ENCODE measurements at places on chromosomes 3 and 15.

DNA sequence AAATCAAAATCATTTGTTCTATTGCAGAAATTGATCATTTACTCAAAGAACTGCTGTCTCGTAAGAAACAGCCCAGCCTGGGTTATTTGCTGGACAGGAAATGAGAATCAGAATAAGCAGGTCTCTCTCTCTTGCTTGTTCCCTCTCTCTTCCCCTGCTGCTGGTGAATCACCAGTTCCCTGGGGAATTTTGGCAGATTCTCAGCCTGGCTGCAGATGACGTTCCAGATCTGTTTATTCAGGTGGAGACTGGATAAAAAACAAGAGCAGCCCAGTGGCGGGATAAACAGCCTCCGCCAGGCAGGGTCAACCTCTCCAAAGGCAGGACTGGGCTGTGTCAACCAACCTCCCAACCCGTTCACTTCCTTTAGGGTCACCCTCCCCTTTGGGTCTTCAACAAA, 72.1 kb downstream of the LRIG1 start:
- no peak for DNase-seq

- no peak for DNase-seq
Observed at GRCh38 chr3:48595075-48595525, at the start of gene COL7A1. TSS of gene COL7A1 (minus strand) at chr3:48595329. CDS start at chr3:48595159, 170 bp downstream.

GRCh38 chr3:30354972-30355371, 251.4 kb upstream of the TGFBR2 start:
- no peak for DNase-seq

DNA sequence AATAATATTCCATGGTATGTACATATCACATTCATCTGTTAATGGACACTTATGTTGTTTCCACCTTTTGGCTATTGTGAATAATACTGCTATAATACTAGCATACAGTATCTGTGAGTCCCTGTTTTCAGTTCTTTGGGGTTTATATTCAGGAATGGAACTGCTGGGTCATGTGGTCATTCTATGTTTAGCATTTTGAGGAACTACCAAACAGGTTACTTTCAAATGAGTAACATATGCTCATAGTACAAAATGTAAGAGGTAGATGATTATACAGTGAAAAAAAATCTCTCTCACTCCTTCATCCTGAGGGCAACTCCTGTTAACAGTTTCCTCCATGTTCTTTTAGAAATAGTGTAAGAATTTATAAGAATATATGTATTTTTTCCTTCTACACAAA, 162.2 kb downstream of the PLD1 start:
- DNase-seq: no peak

DNA sequence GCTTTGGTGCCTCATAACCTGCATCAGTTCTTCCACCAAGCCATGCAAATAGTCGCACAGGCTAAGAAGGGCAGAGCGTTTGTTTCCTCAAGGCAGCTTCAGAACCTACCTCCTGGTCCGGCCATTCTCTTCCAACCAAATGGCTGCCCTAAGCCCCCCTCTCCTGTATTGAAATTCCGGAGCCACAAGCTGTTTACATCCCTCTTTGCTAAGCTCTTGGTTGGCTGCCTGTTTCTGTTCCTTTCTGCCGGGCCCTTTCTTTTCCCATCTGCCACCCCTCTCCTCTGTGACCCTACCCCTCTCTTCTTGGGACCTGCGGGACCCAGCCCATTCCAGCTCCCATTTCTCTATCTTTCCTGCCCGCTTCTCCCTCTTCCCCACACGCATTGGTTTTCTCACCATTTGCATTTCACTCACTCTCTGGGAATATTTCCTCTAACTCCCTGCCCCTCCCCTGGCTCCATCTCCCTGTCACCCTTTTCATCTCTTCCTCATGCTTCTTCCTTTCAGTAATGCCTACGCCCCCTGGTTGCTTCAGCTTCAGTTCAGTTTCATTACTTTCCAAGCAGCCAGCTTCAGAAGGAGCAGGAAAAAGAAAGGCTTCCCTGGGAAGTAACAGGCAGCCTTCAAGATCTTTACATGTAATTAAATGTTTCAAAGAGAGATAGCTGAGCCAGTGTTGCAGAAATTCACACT, 113.5 kb downstream of the RAB11A start:
- DNase-seq: no peak

GRCh38 chr3:43036621-43037423, 57.7 kb downstream of the GASK1A start:
- no peak for DNase-seq

DNA sequence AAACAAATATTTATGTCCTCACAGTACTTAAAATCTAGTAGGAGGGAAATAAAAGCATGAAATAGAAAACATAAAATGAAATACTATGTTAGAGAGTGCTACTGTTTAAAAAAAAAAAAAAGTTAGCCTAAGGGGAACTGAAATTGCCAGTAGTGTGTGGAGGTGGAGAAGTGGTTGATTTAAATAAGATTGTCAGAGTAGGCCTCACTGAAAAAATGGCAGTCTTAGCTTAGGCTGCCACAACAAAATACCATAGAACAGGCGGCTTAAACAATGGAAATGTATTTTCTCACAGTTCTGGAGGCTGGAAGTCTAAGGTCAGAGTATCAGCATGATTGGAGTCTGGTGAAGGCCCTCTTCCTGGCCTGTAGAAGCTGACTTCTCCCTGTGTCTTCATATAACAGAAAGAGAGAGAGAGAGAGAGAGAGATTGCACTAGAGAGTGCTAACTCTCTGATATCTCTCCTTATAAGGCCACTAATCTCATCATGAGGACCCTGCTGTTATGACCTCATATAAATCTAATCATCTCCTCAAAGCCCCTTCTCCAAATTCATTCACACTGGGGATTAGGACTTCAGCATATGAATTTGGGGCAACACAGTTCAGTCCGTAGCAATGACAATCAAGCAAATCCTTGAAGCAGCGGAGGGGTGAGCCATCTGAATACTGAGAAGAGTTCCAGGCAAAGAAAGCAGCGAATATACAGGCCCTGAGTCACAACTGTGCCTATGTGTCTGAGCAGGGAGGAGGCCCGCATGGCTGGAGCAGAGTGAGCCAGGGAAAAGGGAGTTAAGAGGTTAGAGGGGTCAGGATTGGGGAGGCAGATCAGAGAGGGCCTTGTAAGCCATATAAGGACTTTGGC, 23.6 kb upstream of the LRRC34 start:
- no peak for DNase-seq

DNA sequence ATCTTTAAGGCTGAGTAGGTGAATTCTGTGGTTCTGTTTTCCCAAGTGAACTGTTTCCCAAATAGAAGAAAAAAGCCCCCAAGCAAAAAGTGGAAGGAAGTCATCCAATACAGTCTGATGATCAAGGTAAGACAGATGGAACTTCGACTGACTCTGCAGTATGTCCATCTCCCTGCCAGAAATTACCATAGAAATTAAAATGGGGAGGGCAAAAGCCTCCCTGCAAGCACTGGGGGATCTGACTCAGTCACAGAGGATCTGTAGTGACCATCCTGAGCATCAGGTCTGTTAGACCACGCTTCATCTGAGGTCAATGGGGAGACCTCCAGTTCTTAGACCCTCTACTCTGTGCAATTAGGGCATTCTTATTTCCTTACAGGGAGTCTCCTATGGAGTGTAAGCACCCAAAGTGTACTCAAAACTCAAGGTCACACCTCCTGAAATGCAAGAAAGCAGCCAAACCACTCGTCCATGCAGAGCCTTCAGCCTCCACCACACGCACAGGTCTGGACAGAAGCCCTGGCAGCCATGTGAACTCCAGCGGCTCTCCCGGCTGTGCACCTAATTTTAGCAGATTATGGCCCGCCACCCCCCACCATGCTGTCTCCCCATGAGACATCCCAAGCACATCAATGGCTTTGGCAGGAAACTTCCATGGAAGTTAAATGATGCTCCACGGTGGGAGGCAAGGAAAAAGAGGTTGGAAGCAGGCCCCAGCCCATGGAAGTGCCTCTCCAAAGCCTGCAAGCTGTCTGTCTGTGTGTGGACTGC, 348.7 kb downstream of the NTRK3 start:
- no peak for DNase-seq

DNA sequence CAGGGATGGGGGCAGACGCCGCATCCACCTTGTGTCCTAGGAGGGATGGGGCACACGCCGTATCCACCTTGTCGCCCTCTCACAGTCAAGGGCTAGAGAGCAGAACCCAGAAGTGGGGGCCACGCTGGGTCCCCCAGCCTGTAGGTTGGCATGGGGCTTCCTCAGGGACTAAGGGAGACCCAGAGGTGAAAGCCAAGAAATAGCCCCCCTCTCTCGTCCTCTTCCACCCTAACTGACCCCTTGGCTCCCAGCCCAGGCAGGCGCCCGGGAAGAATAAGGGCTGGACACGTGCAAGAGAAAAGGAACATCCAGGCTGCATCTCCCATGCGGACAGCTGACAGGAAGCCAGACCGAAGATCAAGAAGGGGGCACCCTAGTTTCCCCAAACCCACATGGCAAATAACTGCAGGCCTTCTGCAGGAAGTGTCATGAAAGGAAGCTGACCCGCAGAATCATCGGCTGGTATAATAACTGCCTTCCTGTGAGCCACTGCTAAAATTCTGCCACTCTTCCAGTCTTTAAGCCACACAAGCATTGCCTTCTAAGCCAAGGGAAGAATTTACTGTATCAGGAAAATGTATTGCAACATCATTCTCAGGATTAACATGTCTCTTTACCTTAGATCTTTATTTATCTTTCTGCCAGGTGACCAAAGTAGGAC, 38.5 kb upstream of the TFRC start:
- no peak for DNase-seq

DNA sequence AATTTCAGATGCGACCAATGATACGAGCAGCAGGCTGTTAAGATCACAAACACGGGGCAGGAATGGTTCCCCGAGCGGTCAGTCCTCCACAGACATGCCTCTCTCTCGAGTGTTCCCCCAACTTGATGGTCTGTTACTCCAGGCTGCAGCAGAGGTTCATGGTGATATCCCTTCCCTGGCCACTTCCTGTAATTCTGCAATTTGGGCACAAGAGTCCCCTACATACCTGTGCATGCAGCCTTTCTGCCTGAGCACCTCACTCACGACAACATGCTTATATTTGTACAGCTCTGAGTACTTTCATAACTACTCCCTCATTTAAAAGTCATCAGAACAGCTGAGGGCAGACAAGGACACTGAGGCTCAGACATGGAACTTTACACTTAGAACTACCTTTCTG, 408.1 kb upstream of the NR2F2 start:
- DNase-seq: no peak

DNA sequence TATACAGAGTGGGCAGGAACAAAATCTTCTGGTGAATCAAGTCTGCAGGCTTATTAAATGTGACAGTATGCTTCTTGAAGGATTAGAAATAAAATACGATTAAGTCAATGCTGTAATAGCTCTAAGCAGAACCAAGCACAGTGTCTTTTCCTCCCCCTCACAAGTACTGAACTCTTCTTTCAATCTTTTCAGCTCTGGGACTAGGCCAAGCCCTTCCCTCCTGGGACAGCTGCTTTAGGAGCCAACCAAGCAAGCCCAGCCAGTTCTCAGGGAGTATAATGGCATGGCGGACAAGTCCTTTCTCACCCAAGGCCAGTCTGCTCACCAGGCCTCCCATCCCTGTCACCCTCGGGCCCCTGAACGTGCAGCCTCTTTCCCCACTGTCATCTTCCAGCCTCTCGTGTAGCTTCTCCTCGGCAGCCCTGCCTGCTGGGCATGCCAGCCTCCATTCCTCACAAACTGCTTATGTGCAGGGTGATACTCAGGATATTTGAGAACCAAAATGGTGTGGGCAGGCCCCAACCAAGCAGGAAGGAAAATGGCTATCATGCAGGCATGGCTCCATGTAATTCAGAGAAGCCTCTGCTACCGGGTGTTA, 8.4 kb upstream of the PPP1R2 start:
- DNase-seq: no peak

DNA sequence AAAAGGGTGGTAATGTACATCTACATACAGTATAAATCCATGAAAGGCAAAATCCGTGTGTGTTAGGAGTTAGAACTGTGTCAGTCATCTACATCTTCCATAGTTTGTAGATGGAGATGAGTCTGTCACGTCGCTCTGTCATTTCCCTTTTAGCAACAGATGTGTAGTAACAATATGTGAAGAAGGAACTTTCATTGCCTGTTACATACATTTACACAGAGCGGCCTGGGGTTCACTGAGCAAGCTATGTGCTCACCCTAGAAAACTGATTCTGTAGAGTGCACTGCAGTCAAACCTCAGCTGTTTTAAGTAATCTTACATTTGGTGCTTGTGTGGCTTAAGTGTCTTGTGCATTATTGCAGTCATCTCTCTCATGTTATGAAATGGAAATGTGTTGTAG, 41.6 kb upstream of the AP3B2 start:
- no peak for DNase-seq

DNA sequence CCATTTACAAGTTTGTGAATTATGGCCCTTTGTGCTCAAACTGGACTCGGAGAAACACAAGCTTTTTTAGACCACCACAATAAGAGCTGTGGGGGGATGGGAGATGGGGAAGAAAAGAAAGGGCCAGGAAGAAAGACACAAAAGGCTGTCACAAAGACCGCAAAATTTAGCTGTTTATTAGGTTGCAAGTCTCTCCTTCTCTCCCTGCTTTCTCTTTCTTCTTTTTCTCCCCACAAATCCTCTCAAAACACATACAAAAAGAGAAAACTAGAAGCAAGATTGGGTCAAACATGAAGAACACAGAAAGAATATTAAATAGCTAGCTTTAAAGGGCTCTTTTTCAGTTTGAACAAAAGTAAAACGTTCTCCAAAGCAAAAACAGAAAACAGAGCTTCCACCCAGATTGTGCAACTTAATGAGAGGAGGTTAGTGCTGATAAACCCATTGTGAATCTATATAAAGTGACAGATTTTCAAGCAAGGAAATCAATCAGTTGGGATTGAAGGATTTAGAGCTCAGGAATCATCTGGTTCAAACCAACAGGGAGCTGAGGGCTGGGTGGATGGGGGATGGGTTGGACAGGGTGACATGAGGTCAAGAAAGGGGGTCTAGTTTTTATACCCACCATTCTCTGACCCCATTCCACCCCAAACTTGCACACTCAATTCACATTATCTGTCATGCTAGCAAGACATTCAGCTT, 87.3 kb downstream of the DHX30 start:
- DNase-seq: no peak

DNA sequence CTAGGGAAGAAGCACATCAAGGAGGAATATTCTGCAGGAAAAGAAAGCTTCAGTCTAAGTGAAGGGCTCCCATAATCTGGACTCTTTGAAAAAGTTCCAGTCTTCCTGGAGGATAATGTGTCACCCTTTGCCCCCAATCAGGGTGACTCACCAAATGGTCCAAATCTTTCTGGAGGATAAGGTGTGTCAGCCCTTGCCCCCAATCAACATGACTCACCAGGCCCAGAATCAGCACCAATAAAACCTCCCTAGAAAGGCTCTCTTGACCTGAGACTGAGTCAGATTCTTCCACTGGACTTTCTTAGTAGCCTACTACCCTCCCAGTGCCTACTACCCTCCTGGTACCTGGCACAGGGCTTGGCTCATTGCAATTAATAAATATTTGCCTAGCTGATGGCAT, 9.5 kb upstream of the ARL14 start:
- no peak for DNase-seq

DNA sequence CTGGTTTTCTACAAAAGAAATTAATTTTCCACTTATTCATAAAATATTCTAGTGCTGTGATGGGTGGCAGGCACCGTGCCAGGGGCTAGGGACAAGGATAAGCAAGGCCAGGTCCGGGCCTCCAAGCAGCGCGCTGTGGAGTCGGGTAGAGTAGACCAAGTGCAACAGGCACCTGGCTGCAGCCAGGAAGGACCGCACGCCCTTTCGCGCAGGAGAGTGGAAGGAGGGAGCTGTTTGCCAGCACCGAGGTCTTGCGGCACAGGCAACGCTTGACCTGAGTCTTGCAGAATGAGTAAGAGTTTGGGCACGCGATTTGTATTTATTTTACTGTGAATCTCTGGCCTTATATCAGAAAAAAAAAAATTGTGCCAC, at the start of gene CASR:
Gene CASR, plus strand, starts transcription at position 148 of the 372 bp plus-strand sequence. CDS start 70,522 bp downstream, outside the sequence.
- DNase-seq: peak; percentile 20

Measured in activated CD4-positive, alpha-beta T cell treated with anti-CD3 and anti-CD28 coated beads for 36 hours (primary cell).